GM23338 (cell line): ENCODE measurements at places on chromosomes 7 and 10. TPM values are rescaled to one million over a fixed set of nuclear protein-coding genes. Genes with fewer than 3 reads are reported as not detected.

- no peak for DNase-seq
Measured at GRCh38 chr7:44776211-44776610, 20.3 kb upstream of the PPIA start.

The GPR85 gene
- 0.35 and 0.47 TPM in 2 replicates for total RNA-seq

DNA sequence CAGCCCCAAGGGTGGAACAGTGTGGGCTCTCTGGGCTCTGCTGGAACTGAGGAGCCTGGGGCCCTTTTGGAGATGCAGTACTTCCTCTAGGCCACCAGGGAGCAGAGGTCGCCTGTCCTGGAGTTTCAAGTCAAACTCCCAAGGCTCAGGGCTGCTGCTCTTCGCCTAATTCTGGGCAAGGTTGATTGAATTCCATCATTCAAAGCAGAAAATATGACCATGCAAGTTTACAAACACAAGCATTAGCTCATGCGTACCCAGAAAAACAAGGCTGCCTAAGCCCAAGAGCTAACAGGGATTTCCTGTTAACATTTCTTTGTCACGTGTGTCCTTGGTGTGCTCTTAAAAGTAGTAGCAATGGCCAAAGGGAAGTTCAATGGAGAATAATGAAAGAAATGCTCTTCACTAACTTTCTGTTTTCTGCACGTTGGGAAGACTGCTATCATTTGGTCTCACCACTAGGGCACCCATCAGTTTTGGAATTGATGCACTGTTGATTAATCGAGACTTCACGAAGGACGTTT is 20.1 kb downstream of the LDB3 start:
- DNase-seq: peak; percentile 85

DNA sequence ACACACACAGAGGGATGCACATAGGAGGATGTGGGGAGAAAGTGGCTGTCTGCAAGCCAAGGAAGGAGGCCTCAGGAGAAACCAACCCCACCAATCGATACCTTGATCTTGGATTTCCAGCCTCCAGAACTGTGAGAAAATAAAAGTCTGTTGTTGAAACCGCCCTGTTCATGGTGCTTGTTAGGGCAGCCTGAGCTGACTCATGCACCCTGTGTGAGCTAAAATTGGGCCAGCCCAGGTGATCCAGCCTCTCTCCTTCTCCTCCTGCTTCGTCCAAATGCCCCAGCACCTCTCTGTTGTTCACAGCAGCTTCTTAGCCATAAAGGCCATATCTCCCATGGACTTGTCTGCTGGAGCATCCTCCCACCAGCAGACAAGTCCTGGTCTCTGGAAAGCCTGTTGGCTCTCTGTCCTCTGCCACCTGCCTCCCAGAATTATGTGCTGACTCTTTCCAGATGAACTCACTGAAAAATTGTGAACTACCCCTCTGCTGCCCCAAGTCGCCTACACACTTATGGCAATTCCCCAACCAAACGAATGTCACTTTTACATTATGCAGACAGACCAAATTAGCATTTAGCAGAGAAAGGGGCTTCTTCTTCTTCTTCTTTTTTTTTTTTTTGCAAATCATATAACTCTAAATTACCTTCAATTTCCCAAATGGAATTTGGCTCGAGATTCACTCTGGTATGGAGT is 30.2 kb upstream of the CARD11 start:
- no peak for DNase-seq

- no peak for DNase-seq
Measured at GRCh38 chr10:78800006-78800405, 268.8 kb upstream of the ZMIZ1 start.

DNA sequence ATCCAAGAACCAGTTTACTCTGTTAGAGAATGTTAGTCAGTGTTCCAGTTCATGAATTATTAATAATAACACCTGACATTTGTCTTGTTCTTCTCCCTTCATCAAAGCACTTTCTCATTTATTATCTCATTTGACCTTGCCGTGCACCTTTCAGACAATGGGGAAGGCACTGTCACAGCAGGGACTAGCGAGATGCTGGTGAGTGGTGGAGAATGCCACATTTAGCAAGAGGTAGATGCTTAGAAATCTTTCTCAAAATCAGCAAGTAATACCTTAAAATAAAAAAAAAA is 34.2 kb upstream of the XRCC2 start:
- no peak for DNase-seq

DNA sequence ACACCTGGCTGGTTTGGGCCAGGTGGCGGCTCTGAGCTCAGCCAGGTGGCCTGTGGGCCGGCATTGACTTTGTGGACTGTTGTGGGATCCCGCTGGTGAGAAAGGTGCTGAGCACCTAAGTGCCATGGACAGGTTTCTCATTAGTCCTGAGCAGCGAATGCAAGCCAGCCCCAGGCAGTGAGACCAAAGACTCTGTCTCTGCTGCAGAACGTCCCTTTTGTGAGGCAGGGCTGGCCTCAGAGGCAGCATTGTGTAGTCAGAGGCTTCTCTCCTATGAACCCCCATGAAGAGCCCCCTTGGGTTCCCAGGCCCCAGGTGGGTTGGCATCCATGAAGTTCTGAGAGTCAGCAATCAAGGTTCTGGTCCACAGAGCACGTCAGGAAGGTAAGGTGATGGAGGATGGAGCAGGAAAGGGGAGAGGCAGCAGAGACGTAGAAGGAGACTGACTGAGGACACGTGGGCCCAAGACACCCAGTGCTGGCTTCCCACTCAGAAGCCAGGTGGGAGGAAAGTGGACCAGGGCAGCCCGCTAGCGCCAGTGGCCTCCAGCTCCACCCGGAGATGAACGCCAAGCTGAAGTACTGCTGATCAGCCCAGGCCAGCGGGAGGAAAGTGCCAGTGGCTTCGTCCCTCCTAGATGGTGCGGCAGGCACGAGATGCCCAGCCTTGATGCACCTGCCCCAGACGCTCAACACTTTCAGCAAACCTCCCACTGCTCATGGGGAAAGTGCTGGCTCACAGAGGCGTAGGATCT is 19.2 kb upstream of the PTPRN2 start:
- DNase-seq: no peak

The PNLIPRP2 gene
- not detected in 2 replicates for total RNA-seq

DNA sequence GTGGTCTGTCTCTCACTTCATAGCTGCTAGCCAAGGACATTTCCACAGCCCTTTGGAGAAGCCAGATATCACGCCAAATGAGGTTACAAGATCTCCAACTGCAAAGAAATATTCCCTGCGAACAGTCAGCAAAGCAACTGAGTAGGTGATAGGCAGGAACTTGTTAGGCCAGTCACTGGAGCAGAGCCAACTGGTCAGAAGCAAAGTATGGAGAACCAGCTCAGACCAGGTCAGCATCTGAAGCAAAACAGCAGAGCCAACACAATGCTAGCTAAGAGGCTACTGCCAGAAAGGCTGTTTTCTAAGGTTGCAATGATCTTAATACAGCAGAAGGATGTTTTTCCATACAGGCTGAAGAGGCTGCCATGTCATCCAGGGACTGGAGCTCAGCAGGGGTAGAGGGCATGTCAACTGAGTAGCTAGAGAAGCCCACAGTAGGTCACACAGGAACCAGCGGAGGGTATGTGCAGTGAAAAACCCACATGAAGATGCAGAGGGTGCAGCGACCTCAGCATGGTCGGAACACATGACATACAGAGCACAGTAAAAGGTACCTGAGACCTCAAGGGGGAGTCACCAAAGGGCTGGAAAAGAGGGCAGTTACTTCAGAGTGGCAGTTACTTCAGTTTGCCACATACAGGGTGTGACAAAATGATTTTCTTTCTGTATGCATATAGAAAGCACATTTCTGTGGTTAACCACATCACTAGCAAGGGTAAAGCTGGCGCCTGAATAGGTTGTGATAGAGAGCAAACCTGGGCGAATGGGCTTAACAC is 8.9 kb downstream of the SEC31B start:
- no peak for DNase-seq
